ENCODE measurements at places on chromosomes 5 and 9.

GRCh38 chr9:88782931-88783710 is 208.1 kb upstream of the S1PR3 start:
- no peak for DNase-seq

DNA sequence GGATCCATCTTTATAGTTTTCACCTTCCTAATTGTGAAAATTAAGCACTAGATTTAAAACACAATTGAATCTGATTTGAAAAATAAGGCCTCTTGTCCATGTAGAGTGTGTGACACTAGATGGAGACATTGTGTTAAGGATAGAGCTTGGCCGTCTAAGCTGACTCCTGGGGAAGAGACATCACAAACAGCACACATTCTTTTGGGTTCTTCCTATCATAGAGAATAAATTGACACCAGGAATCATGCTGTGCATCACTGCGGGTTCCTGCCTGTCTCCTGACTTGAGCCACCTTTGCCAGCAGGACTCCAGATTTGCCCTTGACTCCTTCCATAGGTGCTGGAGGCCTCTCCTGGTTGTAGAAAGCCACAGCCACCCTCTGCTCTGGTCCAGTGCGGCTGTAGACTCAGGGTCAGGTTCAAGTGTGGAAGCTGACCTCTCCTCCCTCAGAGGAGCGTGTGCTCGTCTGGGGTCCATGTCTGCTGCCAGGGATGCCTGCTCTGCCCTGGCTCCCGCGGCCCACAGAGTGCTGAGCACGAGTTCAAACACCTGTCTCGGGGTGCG is 11.2 kb downstream of the ROPN1L start:
- DNase-seq = no peak

GRCh38 chr5:56095579-56096102 is 100.9 kb upstream of the IL6ST start:
- DNase-seq = no peak

DNA sequence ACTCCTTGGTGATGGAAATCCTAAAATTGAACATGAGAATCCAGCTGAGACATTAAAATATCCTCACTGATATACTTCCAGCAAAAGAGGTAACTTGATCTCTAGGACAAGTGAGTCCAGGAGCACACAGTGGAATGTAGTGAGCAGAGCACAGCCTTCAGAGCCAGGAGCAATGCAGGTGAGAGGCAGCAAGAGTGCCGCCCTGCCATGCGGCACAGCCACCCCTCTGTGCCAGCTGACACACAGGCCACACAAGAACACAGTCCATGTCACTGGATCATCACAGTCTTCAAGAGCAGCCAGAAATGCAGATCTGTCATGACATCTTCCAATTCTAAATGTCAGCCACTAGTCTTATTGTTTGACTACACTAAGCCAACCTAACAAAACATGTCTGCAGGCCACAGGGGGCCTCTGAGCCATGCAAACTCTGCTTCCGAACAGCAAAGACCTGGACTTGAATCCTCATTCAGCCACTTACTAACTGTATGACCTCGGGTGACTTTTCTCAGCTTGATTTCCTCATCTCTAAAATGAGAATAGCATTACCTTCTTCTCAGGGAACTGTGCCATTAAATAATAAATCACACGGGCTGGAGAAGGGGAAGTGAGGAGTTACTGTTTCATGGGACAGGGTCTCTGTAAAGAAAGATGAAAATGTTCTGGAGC is 47.0 kb downstream of the CCDC125 start:
- DNase-seq = no peak

GRCh38 chr5:41338136-41338675 is 124.9 kb upstream of the C6 start:
- DNase-seq = no peak

GRCh38 chr5:3729631-3730030 is 134.0 kb downstream of the IRX1 start:
- DNase-seq = no peak

- DNase-seq = no peak
These were observed 483.7 kb downstream of the ELAVL2 start for GRCh38 chr9:23342291-23342690.

Measured in activated naive CD8-positive, alpha-beta T cell treated with anti-CD3 and anti-CD28 coated beads for 36 hours (primary cell).